ENCODE measurements at places on chromosomes 6 and 20.

DNA sequence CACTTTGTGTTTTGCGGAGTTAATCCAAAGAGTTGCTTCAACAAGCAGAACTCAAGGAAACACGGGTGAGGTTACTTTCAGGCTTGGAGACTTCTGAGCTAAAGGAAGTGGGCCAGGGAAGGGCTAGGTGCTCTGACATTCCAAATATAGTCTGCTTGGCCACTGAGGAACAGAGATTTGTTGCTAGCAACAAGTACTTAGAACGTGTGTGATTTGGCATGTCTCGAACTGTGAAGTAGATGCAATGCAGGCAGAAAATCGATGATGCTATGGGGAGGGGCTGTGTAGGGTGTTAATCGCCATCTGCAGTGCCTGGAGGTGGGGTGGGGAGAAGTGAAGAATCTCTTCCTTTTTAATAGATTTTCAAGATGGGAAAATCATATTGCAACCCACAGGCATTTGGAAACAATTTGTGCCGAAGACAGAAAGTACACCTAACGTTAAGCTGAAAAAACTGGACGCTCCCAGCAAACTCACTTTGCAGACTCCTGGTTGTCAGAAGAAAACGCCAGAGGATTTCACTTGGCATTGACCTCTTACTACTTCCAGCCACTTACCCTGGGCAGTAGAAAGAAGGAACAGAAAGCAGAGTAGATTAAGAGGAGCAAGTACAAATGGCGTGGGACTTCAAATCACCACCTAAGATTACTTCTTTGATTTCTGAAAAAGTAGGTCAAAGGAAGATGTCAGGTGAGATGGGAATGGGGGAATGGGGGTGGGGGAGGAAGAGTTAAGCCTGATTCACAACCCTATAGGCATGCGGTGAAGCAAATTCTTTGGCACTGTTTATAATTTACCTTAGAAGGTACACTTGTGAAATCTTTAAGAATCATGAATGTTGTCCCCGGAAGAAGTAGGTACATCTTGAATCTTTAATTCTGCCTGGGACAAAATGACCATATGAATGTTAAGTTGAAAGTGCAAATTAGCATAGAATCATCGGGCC, 314.1 kb downstream of the CD83 start:
- DNase-seq = no peak

DNA sequence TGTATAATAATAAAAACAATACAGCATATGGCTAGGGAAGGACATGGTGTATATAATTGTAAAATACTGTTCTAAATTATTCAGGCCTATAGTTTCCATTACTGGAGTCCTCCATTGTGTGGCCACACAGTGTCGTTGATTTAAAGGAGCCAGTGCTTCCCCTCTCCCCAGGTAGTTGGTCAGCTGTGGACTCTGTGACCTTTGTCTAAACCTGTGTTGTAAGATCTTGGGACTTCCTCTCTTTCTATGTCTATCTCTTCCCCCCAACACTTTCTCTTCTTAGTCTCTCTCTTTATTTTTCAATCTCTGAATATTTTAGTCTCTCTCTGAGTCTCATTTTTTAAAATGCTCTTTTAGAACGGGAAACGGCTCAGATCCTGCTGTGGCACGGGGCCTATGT, 35.6 kb downstream of the BRPF3 start:
- no peak for DNase-seq

DNA sequence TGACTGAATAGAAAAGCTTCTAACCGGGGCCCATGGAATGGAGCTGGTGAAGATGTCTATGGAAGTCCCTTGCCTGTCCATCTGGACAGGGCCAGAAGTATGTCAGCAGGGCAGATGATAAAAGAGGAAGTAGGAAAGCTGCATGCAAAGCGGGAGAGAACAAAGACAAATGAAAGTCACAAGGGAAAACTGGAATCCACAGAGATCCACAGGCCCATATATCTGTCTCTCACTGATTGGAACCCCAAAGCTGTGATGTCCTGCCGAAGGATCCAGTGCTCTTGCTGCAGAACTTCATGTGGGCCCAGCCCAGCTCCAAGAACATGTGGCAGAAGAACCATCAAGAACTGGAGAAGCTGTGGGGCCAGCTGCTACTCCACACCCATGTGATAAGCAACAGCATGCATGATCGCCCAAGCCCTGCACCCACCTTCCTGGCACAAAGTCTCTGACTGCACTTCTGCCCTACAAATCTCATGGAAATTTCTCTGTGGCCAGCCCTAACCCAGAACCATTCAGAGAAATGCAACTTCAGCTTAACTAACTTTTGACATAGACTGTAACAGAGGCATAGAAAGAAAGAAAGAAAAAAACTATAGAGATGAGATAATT, 716.0 kb downstream of the KIF16B start:
- no peak for DNase-seq

DNA sequence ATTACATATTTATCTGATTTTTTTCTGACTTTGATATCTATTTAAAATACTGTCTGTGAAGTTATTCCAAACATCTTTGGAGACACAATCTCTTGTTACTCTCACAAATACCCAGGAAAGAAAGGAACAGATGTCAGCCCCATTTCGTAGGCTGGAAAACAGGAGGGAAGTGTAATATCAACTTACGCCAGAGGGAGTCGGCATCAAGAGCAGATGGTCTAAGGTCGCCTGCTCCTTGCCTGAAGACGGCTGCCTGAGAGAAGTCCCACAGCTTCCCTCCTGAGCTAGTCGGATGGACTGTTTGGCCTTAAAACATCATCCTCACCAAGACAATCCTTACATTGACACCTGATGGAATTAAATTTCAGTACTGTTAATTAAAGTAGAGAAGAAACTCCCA, 13.4 kb downstream of the CST7 start:
- peak; percentile 19 for DNase-seq

DNA sequence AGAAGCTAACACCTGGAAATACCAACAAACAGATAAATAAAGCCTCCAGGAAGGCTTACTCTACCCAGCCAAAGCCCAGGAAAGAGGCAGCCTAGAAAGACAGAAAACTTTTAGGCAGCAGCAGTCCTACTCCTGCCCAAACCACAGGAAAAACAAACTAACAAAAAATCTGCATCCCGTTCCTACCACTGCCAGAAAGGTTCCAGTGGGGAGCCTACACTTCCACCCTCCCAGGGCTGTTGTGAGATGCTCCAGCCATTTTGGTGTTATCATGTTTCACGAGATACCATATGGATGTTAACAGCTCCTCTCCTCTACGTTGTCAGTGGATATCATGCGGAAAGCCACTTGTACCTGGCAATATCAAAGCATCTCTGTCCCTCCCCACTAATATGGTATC, 336.7 kb upstream of the PRND start:
- DNase-seq = peak; percentile 24

- DNase-seq = no peak
These were observed 3.9 kb downstream of the PRDM1 start for GRCh38 chr6:106090001-106090400.

DNA sequence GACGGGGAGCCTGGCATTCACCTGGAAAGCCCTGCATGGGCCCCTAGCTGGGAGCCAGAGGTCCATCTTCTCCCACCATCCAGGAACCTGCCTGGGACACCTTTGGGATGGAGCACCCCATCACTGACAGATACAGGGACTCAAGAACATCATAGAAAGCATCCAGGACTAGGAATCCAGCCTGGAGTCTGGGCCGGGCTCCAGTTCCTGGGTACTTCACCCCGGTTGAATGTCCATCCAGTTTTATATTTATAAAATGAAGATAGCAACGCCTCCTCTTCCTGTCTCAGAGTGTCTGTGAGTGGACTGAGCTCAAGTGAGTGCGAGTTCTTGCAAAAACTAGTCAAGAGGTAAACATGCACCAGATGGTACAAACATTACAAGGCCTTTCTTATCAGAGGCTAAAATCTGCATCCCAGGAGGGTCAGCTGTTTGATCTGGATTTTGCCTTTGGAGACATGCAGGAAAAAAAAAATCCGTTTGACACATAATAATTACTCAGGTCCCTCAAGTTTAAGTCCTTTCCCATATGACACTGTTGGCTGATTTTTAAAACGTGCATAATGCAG, 27.4 kb downstream of the ZC3H12D start:
- DNase-seq = no peak
